ENCODE measurements at places on chromosomes 1 and 21. TPM values are rescaled to one million over a fixed set of nuclear protein-coding genes. Genes with fewer than 3 reads are reported as not detected.

The GFI1 gene
- 4.9 TPM for polyA plus RNA-seq

The CNN3 gene
- polyA plus RNA-seq = 131 TPM

The NPL gene
- 35.0 TPM for polyA plus RNA-seq

The RNU11 gene
- polyA plus RNA-seq = not detected

The MARK1 gene
- 0.67 TPM for polyA plus RNA-seq

The TTLL7 gene
- polyA plus RNA-seq = 2.1 TPM

The TACSTD2 gene
- polyA plus RNA-seq = 56.5 TPM

The TEX38 gene
- not detected for polyA plus RNA-seq

The C2CD4D gene
- not detected for polyA plus RNA-seq

The CFHR4 gene
- not detected for polyA plus RNA-seq

The HSD3B2 gene
- not detected for polyA plus RNA-seq

The MSH4 gene
- 0.10 TPM for polyA plus RNA-seq

The HFM1 gene
- 0.21 TPM for polyA plus RNA-seq

The SLAMF9 gene
- polyA plus RNA-seq = 0.12 TPM

The UCHL5 gene
- polyA plus RNA-seq = 16.0 TPM

The FGR gene
- 33.9 TPM for polyA plus RNA-seq

The AIM2 gene
- 0.13 TPM for polyA plus RNA-seq

The UQCRHL gene
- 1.2 TPM for polyA plus RNA-seq

The LCE1B gene
- polyA plus RNA-seq = not detected

The ZBTB40 gene
- 3.5 TPM for polyA plus RNA-seq

The TMEM201 gene
- polyA plus RNA-seq = 4.4 TPM

The S100A12 gene
- 150 TPM for polyA plus RNA-seq

The DONSON gene
- polyA plus RNA-seq = 4.6 TPM

The SERPINC1 gene
- 0.09 TPM for polyA plus RNA-seq

The ZNF683 gene
- not detected for polyA plus RNA-seq

The TIAM1 gene
- 1.3 TPM for polyA plus RNA-seq

The RAB7B gene
- 6.4 TPM for polyA plus RNA-seq

The GPR52 gene
- polyA plus RNA-seq = not detected

The NMNAT1 gene
- 4.9 TPM for polyA plus RNA-seq

The CYP4B1 gene
- polyA plus RNA-seq = 16.4 TPM

The OR1C1 gene
- not detected for polyA plus RNA-seq

The CLCA4 gene
- 0.49 TPM for polyA plus RNA-seq

The RSPO1 gene
- polyA plus RNA-seq = 0.07 TPM

The RGS18 gene
- 2.4 TPM for polyA plus RNA-seq

The RIMKLA gene
- 0.10 TPM for polyA plus RNA-seq

The ITGB2 gene
- polyA plus RNA-seq = 81.7 TPM

The VANGL2 gene
- 0.58 TPM for polyA plus RNA-seq

The UBXN10 gene
- polyA plus RNA-seq = 0.34 TPM

The OPTC gene
- polyA plus RNA-seq = not detected

The FCRL6 gene
- polyA plus RNA-seq = 0.08 TPM

The MEX3A gene
- polyA plus RNA-seq = 0.26 TPM

The ADAMTS1 gene
- 378 TPM for polyA plus RNA-seq

The POGZ gene
- 17.6 TPM for polyA plus RNA-seq

The VHLL gene
- not detected for polyA plus RNA-seq

The ADGRL2 gene
- 28.8 TPM for polyA plus RNA-seq

The OR2T11 gene
- polyA plus RNA-seq = not detected

The GJA5 gene
- polyA plus RNA-seq = 1.3 TPM

The LCE2C gene
- not detected for polyA plus RNA-seq

The CRNN gene
- 0.36 TPM for polyA plus RNA-seq

The CR1L gene
- polyA plus RNA-seq = not detected

The ERG gene
- polyA plus RNA-seq = 19.6 TPM
